ENCODE measurements at places on chromosomes 11 and 22. TPM values are rescaled to one million over a fixed set of nuclear protein-coding genes. Genes with fewer than 3 reads are reported as not detected.

DNA sequence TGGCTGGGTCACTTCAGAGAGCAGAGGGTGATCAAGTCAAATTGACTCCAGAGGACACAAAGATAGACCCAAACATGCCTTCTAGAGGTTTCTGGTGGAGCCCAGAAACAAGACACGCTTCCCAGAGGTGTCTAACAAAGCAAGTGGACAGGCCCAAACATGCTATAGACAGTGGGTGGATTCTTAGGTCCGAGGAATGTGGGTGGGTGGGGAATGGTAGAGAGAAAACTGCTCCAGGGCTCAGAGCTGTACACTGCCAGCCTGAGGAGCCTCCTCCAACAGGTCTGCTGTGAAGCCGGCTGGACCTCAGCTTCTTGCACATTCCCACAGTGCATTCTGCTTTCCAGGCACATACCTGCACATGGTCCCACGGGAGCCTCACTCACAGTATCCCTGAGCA lies 116.8 kb upstream of the NECTIN1 start:
- DNase-seq = no peak

DNA sequence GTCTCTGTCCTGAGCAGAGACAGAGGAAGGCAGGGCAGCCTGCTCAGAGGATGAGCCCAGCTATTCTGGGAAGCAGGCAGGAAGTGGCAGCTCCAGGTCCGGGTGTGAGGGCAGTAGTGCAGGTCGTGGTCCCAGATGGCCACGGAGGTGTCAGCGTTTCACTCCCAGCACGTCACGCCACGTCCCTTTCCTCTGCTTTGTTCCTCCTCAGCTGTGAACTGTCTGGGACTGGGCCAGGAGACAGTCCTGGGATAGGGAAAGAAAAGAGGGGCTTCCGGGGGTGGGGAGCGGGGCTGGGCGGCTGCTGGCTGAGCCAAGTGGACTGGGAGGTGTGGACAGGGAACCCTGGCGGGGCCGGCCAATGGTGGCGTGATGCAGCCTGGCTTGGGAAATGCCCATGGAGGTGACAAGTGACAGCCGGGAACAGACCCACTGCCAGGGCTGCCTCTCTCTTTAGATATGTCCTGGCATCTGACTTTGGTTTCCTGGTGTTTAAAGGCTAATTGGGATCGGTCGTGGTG lies 64.7 kb downstream of the KCNQ1 start:
- no peak for DNase-seq

- no peak for DNase-seq
Measured at GRCh38 chr22:24703101-24703500, 71.4 kb downstream of the PIWIL3 start.

DNA sequence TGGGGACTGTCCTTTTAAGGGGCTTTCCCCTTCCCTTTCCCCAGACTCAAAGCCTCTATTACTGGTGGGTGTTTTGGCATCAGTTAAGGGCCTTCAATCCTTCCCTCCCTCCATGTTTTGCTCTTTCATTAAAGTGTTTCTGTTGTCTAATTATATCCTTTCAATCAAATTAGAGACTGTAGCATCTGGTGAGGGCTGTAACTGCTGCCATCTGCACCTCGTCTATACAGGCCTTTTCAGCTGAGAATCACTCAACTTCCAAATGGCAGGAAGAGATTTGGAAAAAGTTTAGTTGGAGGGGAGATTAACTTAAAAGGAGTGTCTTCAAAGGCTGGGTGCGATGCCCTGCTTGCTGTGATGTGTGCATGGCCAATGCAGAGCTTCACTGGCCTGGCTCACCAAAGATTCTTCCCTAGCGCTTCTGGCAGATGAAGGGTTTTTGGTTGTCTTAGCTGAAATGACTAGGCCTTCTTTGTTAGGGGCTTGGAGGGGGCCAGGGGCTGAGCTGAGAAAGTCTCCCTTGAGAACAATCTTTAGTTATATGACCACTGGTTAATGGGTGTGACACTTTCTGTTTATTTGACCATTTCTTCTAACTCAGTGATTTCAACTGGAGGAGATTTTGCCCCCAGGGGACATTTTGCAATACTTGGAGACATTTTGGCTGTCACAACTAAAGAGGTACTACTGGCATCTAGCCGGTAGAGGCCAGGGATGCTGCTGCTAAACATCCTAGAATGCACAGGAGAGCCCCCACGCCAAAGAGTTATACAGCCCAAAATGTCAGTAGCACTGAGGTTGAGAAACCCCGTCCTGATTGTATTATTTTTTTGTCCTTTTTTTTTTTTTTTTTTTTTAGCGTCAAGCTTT lies 7.5 kb downstream of the KREMEN1 start:
- peak; percentile 64 for DNase-seq

TMEM191B gene
- total RNA-seq = not detected

DNA sequence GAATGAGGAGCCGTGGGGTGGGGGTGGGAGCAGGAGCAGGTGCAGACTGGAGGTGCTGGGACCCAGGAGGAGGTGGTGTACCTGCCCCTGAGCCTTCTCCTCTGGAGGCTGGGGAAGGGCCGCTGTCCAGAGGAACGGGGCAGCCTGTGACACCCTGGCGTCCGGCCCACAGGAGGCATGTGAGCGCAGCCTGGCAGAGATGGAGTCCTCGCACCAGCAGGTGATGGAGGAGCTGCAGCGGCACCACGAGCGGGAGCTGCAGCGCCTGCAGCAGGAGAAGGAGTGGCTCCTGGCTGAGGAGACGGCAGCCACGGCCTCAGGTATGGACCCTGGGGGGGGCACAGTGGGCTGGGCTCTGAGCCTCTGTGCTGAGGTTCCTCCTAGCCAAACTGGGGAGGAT lies 42.2 kb upstream of the GCAT start:
- DNase-seq = no peak

DNA sequence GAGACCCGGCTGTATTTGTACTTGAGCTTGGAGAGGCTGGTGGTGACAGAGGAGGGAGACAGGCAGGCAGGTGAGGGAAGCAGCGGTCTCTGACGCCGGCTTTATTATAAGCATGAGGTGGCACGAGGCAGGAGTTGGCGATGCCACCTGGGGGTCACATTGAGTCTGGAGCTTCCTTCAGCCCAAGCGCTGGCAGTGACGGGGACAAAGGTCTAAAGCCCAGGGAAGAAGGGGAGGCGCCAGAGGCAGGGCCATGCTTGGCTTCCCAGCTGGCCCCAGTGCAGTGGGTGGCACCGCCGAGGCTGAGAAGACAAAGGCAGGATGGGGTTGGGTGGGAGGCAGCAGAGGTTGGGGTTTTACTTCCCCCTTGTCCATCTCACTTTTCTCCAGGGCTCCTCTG lies 4.5 kb downstream of the FXYD2 start:
- DNase-seq = no peak

MYRF gene
- 0.05 TPM for total RNA-seq

GRCh38 chr11:61356706-61357105 lies 5.0 kb downstream of the CYB561A3 start:
- no peak for DNase-seq

DMC1 gene
- not detected for total RNA-seq

RPUSD4 gene
- 23.5 TPM for total RNA-seq

- DNase-seq = no peak
Measured at GRCh38 chr11:117300773-117301172, 9.6 kb downstream of the BACE1-AS start.

CHADL gene
- 2.9 TPM for total RNA-seq

DNA sequence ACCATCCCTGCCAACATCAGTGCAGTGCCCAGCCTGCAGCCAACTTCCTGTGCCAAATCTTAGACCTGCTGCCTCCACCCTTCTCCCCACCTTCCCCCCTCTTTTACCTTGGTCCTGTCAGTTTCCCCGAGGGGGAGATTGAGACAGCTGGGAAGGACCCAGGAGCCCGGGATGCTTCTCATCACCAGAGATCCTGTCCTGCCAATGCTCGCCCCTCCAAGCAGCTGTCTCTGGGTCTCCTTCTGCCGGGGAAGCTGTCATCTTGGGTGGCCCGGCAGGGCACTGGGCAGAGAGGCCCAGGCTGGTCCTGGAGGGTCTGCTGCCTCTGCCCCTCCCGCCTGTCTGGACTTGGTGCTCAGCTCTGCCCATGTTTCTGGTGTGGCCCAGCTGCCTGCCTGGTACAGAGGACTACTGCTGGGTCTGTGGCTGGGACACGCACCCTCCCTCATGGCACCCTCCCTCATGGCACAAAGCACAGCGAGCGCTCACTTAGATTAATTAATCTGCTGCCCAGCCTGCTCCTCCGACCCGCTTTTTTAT lies 60.4 kb upstream of the THY1 start:
- peak; percentile 46 for DNase-seq

DNA sequence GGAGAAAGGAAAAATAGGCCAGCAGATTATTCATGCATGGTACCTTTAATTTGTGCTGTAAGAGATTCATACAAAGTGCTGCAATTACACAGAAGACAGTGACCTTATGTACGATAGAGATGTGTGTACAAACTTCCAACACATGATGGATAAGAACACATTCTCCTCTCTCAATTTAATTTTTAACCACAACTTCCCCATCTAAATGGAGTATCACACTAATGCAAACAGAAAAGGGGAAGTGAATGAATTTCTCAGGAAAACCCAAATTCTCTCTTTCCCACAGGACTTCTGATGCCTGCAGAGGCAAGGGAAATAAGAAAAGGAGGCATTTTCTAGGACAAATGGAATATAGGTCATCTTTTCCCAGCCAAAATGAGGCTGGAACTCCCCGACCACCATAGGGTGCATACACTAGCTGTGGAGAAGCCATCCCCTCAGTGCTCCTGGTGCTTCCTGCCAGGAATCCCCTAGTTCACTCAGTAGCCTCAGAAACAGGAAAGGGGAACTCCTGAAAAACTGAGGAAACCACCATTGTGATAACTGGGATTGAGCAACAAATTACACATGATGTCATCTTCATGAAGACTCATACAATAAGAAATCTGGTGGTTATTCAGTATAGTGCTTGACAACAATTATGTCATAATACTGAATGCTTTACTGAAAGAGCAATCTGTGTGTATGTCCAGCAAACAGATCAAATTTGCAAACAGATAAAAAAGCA lies 22.4 kb downstream of the MMP10 start:
- DNase-seq = no peak

- DNase-seq = no peak
Measured at GRCh38 chr11:120657306-120658070, 145.9 kb downstream of the GRIK4 start.

GRCh38 chr11:103067118-103067517 lies 24.8 kb downstream of the DCUN1D5 start:
- no peak for DNase-seq

GRCh38 chr22:27895600-27895999 lies 23.5 kb downstream of the PITPNB start:
- DNase-seq = no peak

YPEL4 gene
- 0.04 TPM for total RNA-seq

MMP27 gene
- not detected for total RNA-seq

APOL2 gene
- 1.1 TPM for total RNA-seq

ASCL2 gene
- not detected for total RNA-seq

HOATZ gene
- total RNA-seq = not detected

GRCh38 chr11:59611570-59612565 lies 3.7 kb downstream of the OSBP start:
- DNase-seq = peak; percentile 12

DNA sequence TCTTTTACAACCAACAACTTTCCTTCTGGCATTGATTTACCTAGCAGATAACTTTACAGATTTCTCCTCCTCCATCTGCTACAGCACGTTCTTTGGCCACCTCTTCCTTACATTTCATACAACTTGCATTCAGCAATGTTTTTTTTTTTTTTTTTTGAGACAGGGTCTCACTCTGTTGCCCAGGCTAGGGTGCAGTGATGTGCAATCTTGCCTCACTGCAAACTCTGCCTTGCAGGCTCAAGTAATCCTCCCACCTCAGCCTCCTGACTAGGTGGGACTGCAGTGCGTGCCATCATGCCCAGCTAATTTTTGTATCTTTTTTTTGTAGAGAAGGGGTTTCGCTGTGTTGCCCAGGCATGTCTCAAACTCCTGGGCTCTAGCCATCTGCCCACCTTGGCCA lies 6.5 kb downstream of the PDE3B start:
- no peak for DNase-seq

DNA sequence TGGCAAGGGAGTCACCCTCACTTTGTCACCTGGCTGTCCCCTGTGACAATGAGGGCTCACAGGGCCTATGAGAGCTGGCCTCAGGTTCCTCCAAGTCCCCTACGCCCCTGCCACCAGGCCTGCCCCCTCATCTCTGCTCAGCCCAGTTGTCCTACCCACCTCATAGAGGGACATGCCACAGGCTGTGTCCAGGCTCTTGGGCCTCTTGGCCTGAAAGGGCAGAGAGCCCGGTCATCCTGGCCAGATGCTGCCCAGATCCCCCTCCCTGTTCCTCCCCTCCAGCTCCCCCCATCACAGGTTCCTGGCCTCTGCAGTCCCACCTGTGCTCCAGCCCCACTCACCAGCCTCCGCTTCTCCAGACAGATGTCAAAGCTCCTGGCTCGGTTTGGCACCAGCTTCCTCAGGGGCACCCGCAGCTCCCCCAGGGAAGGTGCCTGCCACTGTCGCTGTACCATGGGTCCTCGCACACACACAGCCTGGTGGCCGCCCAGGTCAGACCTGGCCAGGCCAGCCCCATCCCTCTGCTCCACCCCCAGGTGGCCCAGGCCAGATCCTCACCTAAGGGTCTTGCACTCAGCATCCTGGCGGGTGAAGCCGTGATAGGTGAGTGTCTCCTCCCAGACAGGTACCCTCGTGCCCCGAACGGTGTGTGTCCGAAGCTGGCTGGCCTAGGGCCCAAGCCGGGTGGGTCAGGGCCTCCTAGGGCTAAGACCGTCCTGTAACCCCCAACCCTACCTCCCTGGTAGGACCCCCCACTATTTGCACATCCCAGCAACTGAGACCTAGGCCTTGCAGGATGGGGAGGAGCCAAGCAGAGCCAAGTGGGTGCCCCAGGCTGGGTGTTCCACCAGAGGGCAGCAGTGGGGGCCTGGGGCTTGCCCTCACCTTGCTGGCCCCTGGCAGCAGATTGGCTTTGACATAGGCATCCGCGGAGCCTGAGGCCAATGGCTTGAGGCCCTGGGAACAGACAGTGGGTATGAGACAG lies 8.3 kb downstream of the NDUFV1 start:
- DNase-seq = no peak

- no peak for DNase-seq
Measured at GRCh38 chr11:68923614-68924013, 19.9 kb downstream of the IGHMBP2 start.

DNA sequence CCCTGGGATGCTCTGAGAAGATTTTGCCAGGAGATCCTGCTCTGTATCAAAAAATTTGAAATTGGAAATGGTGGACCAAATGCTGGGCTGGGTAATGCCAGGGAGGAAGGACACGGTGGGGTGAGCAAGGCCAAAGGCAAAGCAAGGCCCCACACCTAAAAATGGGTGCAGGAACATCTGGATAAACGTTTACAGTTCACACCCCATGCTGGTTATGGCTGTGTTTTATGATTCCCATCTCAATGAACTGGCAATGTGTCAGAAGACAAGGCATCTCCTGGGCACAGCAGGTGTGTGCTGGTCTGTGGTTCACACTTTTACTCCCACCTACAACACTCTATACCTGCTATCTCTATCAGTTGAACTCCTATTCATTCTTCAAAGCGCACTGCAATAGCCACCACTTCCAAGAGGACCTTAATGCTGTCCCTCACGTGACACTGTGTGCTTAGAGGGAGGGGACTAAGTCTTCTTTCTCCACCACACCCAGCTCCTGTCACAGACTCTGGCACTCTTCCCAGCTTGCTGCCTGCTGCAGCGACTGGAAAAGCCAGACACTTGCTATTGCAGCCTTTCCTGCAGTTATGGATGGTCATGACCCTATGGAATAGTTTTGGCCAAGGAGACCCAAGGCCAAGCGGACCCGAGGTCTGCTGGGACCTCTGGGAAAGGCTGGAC lies 277.5 kb downstream of the CTTN start:
- no peak for DNase-seq
